CD4-positive, alpha-beta T cell treated with Interleukin-17A for 4 hours (primary cell): ENCODE measurements at places on chromosomes 4 and X.

- no peak for DNase-seq
These were observed 170.2 kb downstream of the CBR4 start for GRCh38 chr4:168839758-168840391.

DNA sequence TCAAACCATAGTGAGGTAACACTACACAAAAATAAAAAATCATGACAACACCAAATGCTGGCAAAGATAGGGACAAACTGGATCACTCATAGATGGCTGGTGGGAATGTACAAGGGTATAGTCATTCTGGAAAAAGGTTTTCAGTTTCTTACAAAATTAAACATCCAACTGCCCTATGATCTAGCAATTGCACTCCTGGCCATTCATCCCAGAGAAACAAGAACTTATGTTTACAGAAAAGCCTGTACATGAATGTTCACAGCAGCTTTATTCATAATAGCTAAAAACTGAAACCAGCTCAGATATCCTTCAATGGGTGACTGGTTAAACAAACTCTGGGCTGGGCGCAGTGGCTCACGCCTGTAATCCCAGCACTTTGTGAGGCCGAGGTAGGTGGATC, 43.3 kb downstream of the NYX start:
- no peak for DNase-seq

DNA sequence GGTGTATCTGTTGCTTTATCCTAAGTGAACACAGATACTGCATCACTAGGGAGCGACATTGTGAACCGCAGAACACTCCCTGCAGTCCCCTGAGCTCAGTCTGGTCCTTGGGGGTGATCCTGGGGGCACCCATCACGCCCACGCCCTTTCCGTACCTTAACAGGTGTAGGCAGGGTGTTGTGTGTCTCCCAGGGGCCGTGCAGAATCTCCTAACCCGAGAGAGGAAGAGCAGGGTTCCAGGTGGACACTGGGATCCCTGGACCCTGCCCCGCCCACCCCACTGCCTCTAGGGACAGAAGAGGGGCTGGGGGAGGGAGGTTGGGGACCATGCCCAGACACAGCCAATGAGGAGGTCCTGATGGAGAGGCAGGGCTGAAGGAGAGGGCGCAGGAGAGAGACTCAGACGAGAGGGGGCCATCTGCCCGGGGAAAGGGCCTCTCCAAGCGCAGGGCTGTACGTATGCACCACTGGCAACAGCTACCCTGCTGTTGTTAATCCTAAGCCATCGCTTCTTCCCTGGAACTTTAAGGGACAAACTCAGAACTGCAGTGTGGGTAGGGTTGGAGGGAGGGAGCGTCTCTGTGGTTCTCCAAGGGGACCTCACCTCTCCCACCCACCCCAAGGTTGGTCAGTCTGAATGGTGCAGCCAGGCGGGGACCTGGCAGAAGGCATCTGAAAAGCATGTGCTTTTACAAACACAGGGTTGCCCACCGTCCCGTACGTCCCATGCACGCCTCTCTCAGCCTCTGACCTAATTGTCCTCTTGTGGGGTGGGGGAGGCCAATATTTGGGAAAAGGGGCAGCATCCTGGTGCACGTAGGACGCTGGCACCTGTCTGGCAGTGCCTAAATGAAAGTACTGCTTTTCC, 2.5 kb downstream of the P2RY8 start:
- peak; percentile 49 for DNase-seq

GRCh38 chr4:164357957-164358356, 396.0 kb upstream of the SMIM31 start:
- no peak for DNase-seq

GRCh38 chr4:119932277-119932676, 134.4 kb downstream of the MAD2L1 start:
- no peak for DNase-seq

- no peak for DNase-seq
These were observed 149.3 kb downstream of the AMMECR1 start for GRCh38 chrX:110168585-110168984.

DNA sequence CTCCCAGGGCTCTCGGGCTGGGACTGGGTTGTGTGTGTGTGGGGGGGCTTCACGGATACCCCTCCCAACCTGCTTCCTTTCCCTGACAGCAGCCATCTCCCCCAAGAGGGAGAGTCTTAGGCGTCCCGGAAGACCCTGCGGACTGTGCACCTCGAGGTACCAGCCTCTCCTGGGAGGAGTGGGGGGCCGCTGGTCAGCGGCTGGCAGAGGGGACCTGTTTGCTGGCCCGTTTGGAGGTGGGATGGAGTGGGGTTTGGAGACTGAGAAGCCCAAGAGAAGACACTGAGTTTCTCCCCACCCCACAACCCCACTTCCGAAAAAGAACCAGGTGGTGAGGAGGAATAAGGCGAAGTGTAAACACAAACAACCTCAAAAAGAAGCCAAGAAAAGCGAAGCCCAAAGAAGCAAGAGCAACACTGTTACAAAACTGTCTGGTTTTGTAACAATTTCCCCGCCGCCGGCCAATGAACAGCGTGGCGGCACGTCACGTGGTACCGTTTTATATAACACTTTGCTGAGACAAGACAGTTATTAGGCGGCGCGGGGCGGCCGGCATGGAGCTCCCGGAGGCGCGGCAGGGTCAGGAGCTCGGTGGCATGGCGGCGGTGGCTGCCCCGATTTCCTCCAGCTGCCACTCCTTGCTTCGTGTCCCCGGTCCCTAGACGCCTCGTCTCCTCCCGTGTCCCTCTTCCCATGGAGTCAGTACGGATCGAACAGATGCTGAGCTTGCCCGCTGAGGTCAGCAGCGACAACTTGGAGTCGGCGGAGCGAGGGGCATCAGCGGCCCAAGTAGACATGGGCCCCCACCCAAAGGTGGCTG, at the start of gene LONRF3:
Gene LONRF3 (plus strand): TSS at position 531 of the 820 bp plus-strand sequence. CDS start 163 bp downstream, at position 694.
- DNase-seq, result peak; percentile 75

DNA sequence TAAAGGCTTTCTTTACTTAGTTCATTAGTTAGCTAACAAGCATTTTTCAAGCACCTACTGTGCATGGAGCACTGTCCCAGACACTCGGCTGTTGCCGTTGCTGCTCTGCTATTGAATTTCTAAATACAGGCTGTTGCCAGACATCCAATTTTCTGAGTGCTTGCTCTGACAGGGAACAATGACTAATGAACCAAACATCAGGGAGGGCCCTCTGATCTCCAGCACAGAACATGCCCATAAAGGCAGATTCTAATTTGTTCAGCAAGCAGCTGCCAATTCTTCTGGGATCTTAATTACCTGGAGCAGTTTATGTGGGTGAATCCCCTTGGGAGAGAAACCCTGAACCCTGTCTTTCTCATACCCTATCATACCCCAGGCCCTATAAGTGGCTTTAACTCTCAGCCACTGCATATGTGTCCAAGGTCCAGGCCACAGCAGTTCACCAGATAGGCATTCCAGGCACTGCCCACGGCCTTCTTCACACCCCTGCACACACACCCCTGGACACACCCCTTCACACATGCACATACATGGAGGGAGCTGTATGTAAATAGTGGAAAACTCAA, 27.9 kb downstream of the TSC22D3 start:
- no peak for DNase-seq

GRCh38 chr4:47095884-47096283, 64.5 kb downstream of the GABRB1 start:
- DNase-seq, result no peak

DNA sequence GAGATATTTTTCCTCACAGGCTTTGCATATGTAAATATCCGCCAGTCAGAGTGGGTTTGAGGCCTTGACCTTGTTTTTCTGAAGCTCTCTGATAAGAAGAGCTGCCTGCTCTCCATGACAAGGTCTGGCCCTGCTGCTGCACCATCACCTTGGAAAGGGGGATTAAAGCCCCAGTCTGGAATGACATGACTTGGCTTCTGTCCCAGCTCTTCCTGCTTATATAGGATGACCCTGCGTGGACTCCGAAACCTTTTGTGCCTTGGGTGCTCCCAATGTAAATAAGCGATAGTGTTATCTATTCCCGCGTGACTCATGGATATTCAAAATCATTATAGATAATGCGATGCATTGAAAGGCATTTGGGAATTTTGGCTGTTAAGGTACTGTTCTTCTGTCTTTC, 139.3 kb downstream of the BMPR1B start:
- no peak for DNase-seq

DNA sequence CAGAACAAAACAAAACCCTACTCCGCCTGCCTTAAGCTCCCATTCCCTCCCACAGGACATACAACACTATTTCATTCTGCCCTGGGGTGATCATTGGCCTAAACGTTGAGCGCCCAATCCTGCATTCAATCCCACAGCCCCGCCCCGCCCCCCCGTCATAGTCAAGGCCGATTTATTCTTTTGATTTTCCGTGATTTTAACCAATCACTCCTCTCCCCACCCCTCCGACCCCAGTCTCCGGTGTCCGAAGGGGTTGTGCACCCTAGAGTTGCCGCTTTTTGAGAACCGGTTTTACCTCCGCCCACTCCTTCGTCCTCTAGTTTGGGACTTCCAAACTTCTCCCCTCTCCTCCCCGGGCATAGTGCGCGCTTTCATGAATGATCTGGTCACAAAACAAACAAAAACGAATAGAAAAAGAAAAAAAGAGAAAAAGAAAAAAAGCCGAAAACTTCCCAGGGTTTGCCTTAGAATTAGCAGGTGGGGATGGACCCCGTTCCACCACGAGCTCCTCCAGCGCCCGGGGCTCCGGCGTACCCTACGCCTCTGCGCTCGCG, 446 bp upstream of the UBE2A start:
- DNase-seq, result peak; percentile 35

DNA sequence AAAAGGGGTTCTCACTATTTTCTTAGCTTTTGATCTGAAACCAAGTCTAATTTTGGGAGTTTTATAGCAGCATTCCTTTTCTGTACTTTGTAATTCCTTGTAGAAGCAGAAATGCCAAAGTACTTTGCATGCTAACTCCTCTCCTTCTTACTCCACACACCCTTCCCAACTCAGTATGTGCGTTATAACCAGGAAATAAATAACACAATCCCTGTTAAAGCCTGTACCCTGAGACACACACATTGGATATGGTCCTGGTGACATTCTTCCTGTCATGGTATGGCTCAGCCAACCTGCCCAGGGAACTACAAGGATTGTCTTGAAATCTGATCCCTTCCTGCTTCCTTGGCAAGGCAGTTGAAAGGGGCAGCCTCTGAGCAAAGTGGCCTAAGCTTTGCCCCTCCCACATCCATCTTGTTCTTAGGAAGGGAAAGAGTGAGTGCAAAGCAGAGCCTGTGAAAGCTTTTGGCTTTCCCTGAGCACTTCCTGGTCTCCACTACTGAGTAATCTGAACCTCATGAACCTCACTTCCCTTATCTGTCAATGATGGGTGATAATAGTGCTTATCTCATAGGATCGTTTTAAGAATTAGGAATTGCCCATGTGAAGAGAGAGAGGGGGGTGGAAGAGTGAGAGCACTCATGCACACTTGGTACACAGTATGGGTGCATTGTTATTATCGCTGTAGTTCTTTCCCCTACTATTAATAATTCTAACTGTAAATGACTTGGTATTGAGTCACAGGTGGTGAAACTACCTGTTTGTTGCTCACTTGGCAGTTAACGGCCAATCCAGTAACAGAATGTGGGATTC, 109.3 kb downstream of the AFF2 start:
- no peak for DNase-seq

DNA sequence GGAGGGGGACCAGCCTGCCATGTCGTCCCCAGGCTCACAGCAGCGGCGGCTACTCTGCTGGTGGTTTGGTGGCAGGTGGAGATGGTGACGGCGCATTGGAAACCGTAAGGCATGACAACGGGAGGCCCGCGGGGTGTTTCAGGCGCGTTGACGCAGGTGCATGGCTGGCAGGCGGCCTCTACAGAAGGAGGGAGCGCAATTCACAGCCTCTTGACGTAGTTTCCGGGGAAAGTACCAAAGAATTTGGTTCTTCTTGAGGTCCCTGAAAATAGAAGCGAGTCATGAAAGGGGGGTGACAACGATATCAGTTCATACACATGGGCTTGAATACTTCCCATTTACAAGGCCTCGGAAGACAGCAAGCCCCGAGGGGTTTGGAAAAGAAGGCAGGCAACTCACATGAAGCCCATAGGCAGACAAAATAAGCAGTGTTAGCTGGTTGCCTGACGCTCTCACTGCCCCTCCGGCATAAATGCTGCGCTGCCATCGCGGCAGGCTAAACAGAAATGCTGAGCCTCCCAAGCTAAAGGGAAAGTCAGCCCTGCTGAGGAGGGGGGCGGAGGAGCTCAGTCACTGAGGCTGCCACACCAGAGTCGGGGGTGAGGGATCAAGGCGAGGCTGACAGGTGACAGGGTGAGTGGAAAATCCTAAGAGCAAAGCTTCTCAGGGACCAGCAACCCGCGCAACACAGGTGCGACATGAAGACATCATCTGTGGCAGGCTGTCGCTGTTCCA, 52.3 kb upstream of the PDLIM3 start:
- peak; percentile 37 for DNase-seq

DNA sequence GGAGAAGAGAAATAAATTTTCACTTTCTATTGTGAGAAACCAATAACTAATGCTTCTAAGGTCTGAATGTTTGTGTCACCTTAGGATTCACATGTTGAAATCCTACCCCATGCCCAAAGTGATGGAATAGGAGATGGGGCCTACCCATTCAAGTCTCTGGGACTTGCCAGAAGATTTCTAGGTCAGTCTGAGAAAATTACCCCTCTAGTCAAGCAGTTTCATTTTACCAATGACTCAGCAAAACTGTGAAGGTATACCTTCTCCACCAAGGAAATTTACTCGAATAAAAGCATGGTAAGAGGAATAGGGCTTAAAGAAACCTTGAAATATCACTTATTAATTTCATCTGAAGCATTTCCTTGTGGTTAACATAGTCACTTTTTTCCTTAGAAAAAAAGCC, 23.5 kb upstream of the PAPSS1 start:
- DNase-seq, result no peak

GRCh38 chr4:168524006-168524405, 27.2 kb downstream of the PALLD start:
- DNase-seq, result no peak

GRCh38 chr4:116180157-116180601, 905.2 kb downstream of the TRAM1L1 start:
- DNase-seq, result no peak

- no peak for DNase-seq
These were observed 7.4 kb upstream of the PGRMC1 start for GRCh38 chrX:119228512-119229252.
